ENCODE measurements at places on chromosomes 16 and 17.

GRCh38 chr16:51637770-51638094 is 486.7 kb upstream of the SALL1 start:
- DNase-seq = no peak

- no peak for DNase-seq
These were observed 6.5 kb downstream of the TM4SF5 start for GRCh38 chr17:4777969-4778760.

DNA sequence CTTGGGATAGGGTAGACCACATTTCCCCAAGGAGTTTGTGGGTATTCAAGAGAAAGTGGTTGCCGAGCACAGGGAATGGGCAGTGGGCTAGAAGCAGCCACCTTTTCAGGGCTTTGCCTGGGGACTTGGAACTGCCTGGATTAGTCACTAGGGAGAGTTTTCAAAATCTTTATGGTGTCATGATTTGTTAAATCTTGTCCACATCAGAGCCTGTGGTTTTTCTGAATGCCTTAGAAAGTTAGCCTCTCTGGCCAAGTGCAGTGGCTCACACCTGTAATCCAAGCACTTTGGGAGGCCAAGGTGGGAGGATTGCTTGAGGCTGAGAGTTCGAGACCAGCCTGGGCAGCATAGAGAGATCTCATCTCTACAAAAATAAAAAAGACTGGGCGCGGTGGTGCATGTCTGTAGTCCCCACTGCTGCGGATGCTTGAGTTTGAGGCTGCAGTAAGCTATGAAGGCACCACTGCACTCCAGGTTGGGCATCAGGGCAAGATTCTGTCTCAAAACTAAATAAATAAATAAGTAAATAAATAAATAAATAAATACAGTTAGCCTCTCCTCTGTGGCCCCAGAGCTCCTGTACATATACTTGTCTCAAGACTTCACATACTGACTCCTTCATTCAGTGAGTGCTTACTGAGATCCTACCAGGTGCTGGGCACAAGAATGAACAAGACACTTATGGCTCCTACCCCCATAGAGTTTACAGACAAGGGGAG is 76.3 kb upstream of the HNF1B start:
- no peak for DNase-seq

- no peak for DNase-seq
These were observed 5.7 kb downstream of the CSNK1D start for GRCh38 chr17:82267575-82268379.

- DNase-seq = no peak
These were observed 4.3 kb upstream of the MYH3 start for GRCh38 chr17:10661437-10661836.

GRCh38 chr16:85820604-85821372 is 21.3 kb downstream of the COX4I1 start:
- no peak for DNase-seq

All from activated naive CD4-positive, alpha-beta T cell (primary cell).